PC-3 (cell line): ENCODE measurements at places on chromosomes 6 and 20. TPM values are rescaled to one million over a fixed set of nuclear protein-coding genes. Genes with fewer than 3 reads are reported as not detected.
A peak's percentile ranks its signal among the peaks of the same experiment; 100 is the strongest.

Gene DEFB132
- not detected in 2 replicates for total RNA-seq

Gene DEFB124
- total RNA-seq, result not detected in 2 replicates

Gene TULP4
- total RNA-seq, result 21.5 and 29.5 TPM in 2 replicates

Gene ANKRD6
- 5.6 and 6.9 TPM in 2 replicates for total RNA-seq

Gene RBM24
- 2.0 and 3.2 TPM in 2 replicates for total RNA-seq

DNA sequence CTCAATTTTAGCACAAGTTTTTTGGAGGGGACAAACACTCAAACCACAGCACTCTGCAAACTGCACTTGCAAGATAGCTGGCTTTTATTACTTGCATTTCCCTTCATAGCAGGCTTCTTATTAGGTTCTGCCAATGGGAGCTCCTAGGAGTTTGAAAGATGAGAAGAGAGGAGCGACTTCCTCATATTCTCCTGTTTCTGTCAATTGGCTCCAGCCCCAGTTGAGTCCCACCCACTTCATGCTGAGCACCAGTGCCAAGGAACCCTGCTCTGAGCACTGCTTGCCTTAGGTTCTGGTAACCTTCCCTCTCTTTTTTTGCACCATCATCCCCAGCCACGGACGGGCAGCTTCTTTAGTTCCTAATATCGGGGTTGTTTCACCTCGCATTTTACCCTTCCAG, 67.9 kb downstream of the PSMB1 start:
- no peak overlapping the region for H3K4me3 ChIP-seq
- no peaks in the 10 kb centered on the region for H3K36me3 ChIP-seq
- DNase-seq, result no peak
- no peak overlapping the region for H3K27ac ChIP-seq
- peaks cover 20% of the 10 kb centered on the region for H3K27me3 ChIP-seq

DNA sequence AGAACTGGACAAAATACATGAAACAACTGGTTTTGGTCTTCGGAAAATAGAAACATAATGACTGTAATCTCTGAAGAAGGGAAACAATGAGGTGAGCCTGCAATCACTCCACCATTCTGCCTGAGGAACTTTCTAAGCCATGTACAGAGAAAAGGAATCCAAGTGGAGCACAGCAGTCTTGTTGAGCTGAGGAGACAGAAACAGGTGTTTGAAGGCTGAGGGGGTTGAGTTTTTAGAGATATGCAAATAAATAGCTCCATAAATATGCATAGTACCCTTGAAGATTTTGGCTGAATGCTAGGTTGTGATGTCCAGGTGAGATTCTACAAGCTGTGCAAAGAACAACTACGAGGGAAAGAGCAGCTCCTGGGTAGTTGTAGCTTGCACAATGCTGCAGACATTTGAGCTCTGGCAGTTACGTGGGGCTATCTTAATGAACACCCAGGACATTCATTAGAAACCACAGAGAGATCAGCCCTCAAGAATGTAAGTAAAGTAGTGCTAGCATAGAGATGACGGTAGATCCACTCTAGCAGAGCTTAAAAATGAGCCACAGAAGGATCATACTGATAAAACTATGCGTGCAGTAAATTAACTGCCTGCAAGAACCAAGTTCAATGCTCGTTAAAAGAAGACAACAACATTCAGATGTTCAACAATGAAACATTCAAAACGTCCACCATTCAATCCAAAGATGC, 24.3 kb downstream of the TUBB2B start:
- no peaks in the 10 kb centered on the region for H3K27me3 ChIP-seq
- peaks cover 12% of the 10 kb centered on the region for H3K4me1 ChIP-seq
- no peak overlapping the region for H3K4me3 ChIP-seq
- no peak for DNase-seq

- no peak overlapping the region for H3K4me3 ChIP-seq
- H3K4me1 ChIP-seq, result no peaks in the 10 kb centered on the region
- DNase-seq, result no peak
- H3K36me3 ChIP-seq, result no peaks in the 10 kb centered on the region
Measured at GRCh38 chr6:158879180-158879579, 60.0 kb upstream of the EZR start.

- no peaks in the 10 kb centered on the region for H3K36me3 ChIP-seq
- H3K4me1 ChIP-seq, result peaks cover 21% of the 10 kb centered on the region
- H3K27ac ChIP-seq, result no peak overlapping the region
- H3K4me3 ChIP-seq, result no peak overlapping the region
Measured at GRCh38 chr6:44649365-44650025, 262.0 kb downstream of the CDC5L start.

DNA sequence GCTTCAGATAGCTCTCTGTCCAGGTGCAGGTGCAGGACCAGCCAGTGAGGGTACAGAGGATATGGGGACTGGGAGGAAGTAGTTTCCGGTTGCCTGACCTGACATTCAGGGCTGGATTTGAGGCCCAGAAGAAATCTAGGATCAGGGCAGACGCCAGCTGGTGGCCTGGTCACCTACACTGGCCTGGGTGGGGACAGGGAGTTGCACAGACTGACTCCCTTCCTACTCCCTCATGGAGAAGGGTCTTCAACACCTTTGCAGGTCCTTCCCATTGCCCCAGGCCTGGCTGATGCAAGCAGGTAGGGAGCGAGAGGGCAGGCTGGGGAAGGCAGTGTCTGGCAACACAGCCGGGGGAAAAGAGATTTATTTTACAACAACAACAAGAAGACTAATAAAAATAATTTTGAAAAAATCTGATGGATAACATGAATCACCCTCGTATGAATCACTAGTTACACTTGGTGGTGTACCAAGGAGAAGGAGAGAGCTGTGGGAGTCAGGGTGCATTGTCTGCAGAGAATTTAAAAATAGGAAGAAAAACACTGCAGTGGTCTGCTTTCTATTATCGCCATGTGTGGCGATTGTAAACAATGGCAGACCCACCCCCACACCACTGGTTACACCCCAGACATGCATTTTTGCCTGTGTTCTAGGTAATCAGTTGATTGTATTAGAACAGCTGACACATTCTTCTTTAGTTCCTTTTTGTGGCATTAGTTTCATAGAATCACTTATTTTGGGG, 62.3 kb upstream of the SNX9 start:
- H3K4me3 ChIP-seq, result peak overlapping the region; percentile 63
- H3K36me3 ChIP-seq, result no peaks in the 10 kb centered on the region
- peak; percentile 86 for DNase-seq
- no peaks in the 10 kb centered on the region for H3K27me3 ChIP-seq
- peak overlapping the region; percentile 89 for H3K27ac ChIP-seq

DNA sequence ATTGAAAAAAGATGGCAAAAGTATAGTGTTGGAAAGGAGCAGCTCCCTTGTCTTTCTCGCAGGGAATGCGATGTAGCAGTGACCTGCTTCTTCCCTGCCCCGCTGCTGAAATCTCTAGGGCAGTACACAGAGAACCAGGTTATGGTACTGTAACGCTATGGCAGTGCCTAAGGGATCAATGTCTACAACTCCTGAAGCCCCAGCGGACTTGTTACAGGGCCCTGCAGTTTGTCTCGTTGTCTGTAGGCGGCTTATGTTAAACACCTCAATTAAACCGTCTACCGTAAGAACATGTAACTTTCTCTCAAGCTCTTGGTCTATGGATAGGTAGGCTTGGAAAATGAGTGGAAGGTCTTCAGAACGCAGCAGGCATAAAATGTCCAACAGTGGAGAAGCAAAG, 44.8 kb upstream of the SLC17A4 start:
- H3K27me3 ChIP-seq, result peaks cover 30% of the 10 kb centered on the region
- no peak overlapping the region for H3K4me3 ChIP-seq
- H3K27ac ChIP-seq, result no peak overlapping the region
- no peaks in the 10 kb centered on the region for H3K4me1 ChIP-seq
- no peak for DNase-seq

DNA sequence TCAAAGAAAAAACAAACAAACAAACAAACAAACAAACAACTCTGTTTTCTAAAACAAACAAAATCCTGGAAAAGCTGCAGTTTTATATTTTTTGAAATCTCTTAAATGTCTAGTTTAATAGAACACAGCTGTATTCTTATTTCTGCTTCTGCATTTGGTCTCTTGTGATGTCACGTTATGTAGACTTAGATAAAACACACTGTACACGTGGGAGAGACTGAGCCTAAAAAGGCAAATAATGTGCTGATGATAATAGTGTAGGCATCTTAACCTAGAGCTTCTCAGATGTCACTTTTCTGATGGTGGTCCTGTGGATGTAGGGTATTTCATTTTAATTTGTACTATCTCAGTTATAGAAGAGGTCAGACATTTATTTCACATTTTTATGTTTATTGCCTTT, 261.7 kb downstream of the UTRN start:
- peaks cover 13% of the 10 kb centered on the region for H3K4me1 ChIP-seq
- H3K36me3 ChIP-seq, result no peaks in the 10 kb centered on the region
- no peak overlapping the region for H3K4me3 ChIP-seq
- no peak overlapping the region for H3K27ac ChIP-seq
- no peak for DNase-seq
- no peaks in the 10 kb centered on the region for H3K27me3 ChIP-seq

GRCh38 chr6:1560281-1561058, 49.2 kb upstream of the FOXC1 start:
- peaks cover 4% of the 10 kb centered on the region; the same call in 1 of the 2 replicates for H3K27me3 ChIP-seq
- H3K36me3 ChIP-seq, result no peaks in the 10 kb centered on the region
- no peak for DNase-seq
- H3K4me1 ChIP-seq, result no peaks in the 10 kb centered on the region
- no peak overlapping the region for H3K4me3 ChIP-seq

DNA sequence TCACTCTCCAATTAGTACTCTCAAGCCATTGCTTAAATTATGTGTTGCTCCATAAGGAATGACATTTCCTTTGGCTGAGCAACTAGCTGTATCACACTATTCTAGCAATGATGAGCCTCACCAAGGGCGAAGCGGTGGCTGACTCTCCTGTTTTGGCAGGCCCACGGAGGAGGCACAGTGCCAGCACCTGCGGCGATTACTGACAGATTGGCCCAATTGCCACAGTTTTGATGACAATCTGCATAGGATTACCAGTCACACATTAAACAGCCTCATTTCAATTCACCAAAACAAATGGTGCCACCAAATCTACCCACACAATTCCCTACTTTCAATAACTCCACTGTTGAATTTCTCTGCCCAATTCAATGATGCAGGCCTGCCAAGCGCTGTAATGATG, 286.9 kb downstream of the PTPRK start:
- no peaks in the 10 kb centered on the region for H3K4me1 ChIP-seq
- H3K27me3 ChIP-seq, result no peaks in the 10 kb centered on the region
- H3K27ac ChIP-seq, result no peak overlapping the region
- H3K36me3 ChIP-seq, result no peaks in the 10 kb centered on the region
- no peak overlapping the region for H3K4me3 ChIP-seq

DNA sequence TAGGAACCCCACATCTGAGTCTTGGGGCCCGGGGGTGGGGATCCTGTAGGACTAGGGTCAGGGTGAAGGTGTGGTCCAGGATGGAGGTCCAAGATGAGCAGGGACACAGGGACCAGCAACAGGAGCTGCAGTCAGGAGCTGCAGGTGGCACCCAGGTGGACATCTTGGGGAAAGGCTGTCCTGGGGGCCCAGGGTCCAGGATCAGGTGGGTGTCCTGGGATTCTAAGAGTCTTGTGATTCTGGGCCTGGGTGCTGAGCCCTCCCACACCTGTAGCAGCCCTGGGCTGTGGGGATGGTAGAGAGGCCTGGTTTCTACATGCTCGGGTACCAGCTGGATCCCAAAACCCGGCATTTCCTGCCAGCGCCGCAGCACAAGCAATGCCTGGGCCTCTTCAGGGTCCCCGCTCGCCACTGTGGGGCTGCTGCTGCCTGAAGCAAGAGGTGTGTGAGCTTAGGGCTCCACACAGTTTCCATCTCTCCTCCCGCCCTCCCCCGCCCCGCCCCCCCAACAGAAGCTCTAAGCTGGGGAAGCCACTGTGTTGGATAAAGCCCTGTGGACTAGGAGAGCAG, 20.7 kb downstream of the ERGIC3 start:
- no peak overlapping the region for H3K4me3 ChIP-seq
- no peak for DNase-seq
- H3K27ac ChIP-seq, result no peak overlapping the region
- no peaks in the 10 kb centered on the region for H3K27me3 ChIP-seq

- no peaks in the 10 kb centered on the region for H3K4me1 ChIP-seq
- H3K36me3 ChIP-seq, result no peaks in the 10 kb centered on the region
- no peak overlapping the region for H3K4me3 ChIP-seq
- H3K27ac ChIP-seq, result no peak overlapping the region
- no peak for DNase-seq
Measured at GRCh38 chr6:40135491-40136072, 201.3 kb upstream of the MOCS1 start.

GRCh38 chr20:43681991-43682410, 15.1 kb downstream of the MYBL2 start:
- peaks cover 21% of the 10 kb centered on the region; the same call in 1 of the 2 replicates for H3K36me3 ChIP-seq
- no peak for DNase-seq
- no peaks in the 10 kb centered on the region for H3K4me1 ChIP-seq
- no peak overlapping the region for H3K27ac ChIP-seq

DNA sequence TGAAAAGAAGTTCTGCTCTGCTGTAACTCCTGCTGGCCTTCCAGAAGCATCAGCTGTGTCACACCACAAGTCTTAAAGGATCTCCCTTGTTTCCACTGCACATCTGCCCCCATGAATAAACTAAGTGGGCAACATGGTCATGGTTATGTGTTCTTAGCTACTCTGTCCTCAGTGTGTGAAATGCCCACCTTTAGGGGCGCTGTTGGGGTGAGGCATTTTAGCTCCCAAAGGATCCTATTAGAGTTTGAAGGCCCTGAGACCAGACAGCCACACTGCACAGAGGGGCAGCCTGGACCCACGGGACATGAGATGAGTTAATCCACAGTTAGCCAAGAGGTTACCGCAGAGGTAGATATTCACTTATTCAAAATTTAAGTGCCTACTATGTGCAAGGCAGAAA, 294.3 kb upstream of the QKI start:
- no peaks in the 10 kb centered on the region for H3K4me1 ChIP-seq
- H3K36me3 ChIP-seq, result no peaks in the 10 kb centered on the region
- H3K4me3 ChIP-seq, result no peak overlapping the region
- peak; percentile 3 for DNase-seq
- peaks cover 24% of the 10 kb centered on the region for H3K27me3 ChIP-seq

GRCh38 chr6:136426627-136427377, 123.4 kb downstream of the MAP7 start:
- no peak for DNase-seq
- H3K4me1 ChIP-seq, result no peaks in the 10 kb centered on the region
- no peaks in the 10 kb centered on the region for H3K27me3 ChIP-seq

- no peaks in the 10 kb centered on the region for H3K4me1 ChIP-seq
- no peak for DNase-seq
- H3K36me3 ChIP-seq, result no peaks in the 10 kb centered on the region
- H3K27me3 ChIP-seq, result no peaks in the 10 kb centered on the region
Measured at GRCh38 chr6:53937461-53937860, 142.7 kb downstream of the LRRC1 start.

DNA sequence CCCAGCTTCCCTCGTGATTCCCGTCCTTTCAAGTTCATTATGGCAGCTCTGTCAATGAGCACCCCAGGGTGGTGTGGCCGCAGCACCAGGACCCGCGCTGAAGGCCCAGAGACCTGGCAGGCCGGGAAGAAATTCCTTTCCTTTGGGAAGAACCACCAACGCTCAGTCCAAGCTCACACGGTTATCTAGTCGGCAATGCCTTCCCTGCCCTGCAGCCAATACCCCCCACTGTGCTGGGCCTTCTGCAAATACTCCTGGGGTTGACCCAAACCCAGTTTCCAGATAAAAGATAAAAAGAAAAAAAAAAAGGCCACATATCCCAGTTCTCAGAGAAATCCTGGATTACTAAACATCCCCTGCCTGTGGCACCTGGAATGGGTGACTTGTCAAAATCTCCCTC, 28.7 kb downstream of the PXDC1 start:
- peaks cover 18% of the 10 kb centered on the region for H3K36me3 ChIP-seq
- H3K27me3 ChIP-seq, result no peaks in the 10 kb centered on the region
